Fibroblast of gingiva (primary cell): ENCODE measurements at places on chromosomes 5 and 9.

DNA sequence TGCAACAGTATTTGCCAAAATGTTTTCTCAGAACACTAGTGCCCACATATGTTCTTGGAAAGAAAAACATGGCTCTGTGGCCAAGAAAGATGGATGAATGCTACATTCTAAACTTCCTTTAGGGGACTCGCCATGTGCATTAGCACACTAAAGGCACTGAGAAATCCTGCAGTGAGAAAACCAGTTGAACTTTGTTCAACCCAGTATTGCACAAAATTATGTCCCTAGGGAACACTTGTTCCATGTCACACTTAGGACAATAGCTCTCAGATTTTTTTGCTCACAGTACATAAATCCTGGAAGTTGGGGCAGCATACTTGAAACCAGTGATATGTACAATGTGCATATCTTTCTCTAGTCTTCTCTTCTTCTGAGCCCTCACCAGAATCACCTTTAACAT lies 96.6 kb downstream of the ADRB2 start:
- no peak for DNase-seq

GRCh38 chr5:57488215-57488955 lies 5.8 kb upstream of the ACTBL2 start:
- peak; percentile 29 for DNase-seq

GRCh38 chr9:78769690-78770089 lies 472.8 kb downstream of the PSAT1 start:
- DNase-seq: no peak

DNA sequence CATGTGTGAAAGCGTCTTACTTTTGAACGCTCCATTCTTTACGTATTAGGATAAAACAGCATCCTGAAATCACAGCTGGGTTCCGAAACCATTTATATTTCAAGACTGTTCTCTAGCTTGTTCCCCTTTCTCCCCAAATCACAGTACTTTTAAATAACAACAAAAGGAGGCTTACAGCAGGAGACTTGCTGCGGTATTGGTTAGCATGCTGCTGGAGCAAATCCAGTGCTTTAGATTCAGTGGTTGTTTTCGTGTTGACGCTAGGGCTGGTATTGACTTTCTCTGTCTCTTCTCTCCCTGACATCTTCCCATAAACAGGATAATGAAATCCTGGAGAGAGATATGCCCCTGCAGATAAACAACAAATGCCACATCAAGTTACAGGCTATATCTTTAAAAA lies 103.1 kb downstream of the ZNF608 start:
- DNase-seq: no peak

GRCh38 chr9:78109075-78109474 lies 77.5 kb upstream of the GNAQ start:
- no peak for DNase-seq
